Body of pancreas (tissue), 4 donors: ENCODE measurements at places on chromosomes 6 and 20. TPM values are rescaled to one million over a fixed set of nuclear protein-coding genes. Genes with fewer than 3 reads are reported as not detected.

Gene IL17A
- total RNA-seq: not detected

Gene PTK7
- total RNA-seq: 26.4 TPM

Gene ZC3H12D
- 0.52 TPM for total RNA-seq

Gene GINS1
- 0.78 TPM for total RNA-seq

- no peak for DNase-seq
Measured at GRCh38 chr20:39799366-39799965, 837.3 kb downstream of the DHX35 start.

- peak; percentile 92 for DNase-seq
Measured at GRCh38 chr20:63272105-63273058, at the start of gene ARFGAP1. ARFGAP1 (plus strand) TSS chr20:63272813; CDS start chr20:63275581, 2,768 bp downstream.

DNA sequence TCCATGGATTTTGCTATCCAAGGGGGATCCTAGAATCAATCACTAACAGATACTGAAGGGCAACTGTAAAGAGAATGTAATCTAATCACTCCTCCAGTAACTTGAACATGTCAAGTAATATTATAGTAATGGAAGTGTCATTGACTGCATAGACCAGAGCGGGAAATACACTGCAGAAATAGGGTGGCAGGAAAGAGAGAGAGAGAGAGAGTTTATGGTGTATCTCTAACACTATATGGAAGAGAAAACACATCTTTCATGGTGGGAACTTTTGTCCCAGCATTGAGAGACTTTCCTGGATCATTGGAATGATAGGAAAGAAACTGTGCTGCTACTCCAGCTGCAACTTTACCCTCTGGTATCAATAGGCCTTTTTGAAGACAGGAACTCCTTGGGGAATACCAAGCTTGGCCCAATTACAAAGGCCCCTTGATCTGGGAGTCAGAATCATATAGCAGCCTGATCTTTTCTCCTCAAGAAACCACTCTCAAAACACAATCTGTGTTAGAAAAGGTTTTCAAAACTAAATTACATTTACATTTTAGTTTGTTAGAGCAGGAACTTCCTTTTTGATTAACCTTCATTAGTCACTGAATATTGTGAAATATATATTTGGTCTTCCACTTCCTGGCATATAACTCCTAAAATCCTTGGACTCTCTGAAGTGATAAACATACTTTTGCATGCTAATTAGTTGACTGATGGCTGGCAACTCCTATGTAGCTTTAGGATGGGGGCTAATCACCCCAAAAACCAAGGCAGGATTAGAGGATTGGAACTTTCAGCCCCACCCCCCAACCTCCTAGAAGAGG lies 29.5 kb upstream of the RNGTT start:
- no peak for DNase-seq
